ENCODE measurements at places on chromosomes 5 and 9. TPM values are rescaled to one million over a fixed set of nuclear protein-coding genes. Genes with fewer than 3 reads are reported as not detected.

DNA sequence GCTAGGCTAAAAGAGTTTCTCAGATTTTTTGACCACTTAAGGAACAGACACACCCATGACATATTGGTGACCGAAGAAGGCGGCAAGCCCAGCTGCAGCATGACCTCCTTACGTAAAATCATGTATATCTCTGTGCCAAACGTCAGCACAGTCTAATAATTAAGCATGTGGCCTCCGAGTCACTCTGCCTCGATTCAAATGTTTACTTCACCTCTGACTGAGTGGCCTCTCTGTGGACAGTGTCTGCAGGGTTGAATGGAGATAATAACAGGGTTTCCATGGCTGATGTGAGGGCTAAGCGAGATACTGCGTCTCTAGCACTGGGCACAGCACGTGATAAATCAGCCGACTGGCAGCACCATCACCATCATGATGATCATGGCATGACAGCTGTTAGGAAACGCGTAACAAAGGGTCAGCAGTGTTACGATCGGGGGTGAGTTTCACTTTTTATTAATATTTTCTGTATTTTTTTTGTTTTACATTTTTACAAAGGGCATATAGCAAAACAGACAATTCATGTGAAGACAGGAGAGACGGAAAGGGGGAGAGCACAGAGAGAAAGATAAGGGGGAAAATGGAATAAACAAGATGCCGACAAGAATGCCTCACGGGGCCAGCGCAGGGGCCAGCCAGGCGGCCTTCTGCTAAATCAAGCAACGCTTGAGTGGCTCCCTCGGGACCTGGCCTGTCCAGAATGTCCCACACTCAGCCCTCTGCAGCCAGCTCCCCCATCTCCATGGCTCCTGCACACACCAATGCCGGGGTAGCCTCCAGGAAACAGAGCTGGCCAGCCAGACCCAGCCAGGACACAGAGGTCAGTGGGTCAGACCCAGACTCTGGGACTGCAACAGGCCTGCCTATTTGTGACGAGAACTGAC lies 60.3 kb downstream of the ADAMTS2 start:
- DNase-seq = no peak

The FRMPD1 gene
- 0.36 TPM for total RNA-seq

GRCh38 chr5:140678993-140679392 lies 5.6 kb upstream of the DND1 start:
- no peak for DNase-seq

The SPTAN1 gene
- 270 TPM for total RNA-seq

DNA sequence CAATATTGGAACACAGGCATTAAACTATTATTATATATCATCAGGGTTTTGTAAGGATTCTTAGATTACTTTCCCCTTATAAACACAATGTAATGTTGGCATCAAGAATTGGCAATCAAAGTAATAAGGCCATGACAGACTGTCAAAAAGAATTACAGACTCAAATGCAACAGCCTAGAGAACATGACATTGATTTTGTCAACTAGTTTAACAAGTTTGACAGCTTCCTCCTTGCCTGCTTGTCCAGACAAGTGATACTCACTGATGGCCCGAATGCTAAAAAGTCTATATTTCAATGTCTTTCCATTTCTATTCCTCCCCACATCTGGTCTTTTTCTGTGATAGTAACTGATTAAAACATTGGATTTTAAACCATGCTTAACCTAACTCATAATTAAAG lies 6.4 kb upstream of the ANKRD31 start:
- no peak for DNase-seq

DNA sequence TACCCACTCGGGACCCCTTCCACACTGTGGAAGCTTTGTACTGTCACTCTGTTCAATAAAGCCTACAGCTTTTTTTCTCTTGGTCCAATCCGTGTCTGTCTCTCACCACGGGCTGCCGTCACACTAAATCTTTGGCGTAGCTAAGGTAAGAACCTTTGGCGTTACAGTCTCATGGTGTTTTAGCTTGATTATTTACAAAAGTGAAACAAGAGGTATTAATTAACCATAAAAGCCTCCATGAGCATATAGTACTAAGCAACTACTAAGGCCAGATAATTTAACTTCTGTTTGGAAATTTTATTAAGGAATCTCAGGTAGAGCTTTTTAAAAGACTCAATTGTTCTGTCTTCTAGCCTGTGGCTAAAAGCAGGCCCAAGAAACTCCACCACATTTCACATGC lies 370.7 kb upstream of the TRPC7 start:
- no peak for DNase-seq

- DNase-seq = no peak
Measured at GRCh38 chr9:114592356-114592755, 4.8 kb downstream of the ATP6V1G1 start.

- no peak for DNase-seq
Measured at GRCh38 chr5:173829826-173830225, 58.3 kb upstream of the CPEB4 start.

DNA sequence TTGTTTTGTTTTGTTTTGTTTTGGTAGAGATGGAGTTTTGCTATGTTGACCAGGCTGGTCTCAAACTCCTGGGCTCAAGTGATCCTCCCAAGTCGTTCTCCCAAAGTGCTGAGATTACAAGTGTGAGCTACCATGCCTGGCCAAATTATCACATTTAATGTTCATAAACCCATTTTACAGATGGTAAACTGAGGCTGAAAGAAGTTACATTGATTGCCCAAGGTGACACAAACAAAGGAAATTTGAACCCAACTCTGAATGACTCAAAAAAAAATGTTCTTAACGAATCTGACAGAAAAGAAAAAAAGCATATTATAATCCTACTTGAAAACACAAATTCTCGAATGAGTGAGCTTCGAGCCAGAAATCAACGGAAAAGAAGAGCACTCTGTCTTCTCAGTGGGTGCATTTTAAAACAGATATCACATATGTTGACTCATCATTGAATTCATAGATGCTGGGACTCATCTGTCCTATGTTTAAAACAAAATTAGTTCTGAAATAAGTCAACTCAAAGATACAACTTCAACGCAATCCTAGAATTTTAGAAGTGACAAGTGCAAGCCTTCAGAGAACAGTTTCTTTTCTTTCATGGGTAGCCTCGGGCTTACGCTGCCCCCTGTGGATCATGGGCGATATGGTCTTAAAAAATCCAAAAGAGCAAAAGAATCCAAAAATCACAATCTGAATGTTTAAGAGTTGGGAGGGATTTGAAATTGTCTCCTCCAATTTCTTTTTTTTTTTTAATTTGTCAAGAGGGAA lies 28.4 kb downstream of the TIMD4 start:
- no peak for DNase-seq

DNA sequence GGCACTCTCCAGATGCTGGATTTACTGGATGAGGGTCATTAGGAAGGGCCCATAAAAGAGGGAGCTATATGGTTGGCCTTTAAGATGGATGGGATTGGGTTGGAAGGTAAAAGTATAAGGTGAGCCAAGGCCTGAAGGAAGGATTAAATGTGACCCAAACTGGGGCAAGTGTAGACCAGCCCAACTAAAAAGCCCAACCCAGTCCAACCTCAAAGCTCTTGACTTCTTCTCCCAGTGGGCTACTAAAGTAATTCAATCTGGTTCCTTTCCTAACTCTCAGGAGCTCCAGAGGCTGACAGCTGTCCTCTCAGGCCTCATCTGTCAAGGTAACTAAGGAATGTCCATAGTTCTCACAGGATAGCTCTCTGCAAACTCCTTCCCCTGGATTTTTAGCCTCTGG lies 122.2 kb upstream of the EFNA5 start:
- no peak for DNase-seq

DNA sequence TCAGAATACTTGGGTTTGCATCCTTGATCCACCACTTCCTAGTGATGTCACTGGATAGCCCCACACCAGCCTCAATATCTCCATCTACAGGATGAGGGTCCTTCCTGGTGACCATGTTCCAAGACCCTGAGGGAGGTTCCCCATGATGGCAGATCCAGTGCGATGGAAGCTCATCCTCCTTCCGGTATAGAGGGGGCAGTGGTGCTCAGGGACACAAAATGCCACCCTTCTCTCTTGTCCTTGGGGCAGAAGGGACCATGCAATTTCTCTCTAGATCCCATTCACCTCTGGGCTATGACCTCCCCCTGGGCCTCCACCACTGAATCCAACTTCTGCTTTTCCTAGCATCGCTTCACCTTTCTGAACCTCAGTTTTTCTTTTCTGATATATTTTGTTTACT lies 5.4 kb upstream of the SLC25A51 start:
- no peak for DNase-seq

GRCh38 chr5:69188811-69189161 lies 597 bp upstream of the CENPH start:
- DNase-seq = no peak

DNA sequence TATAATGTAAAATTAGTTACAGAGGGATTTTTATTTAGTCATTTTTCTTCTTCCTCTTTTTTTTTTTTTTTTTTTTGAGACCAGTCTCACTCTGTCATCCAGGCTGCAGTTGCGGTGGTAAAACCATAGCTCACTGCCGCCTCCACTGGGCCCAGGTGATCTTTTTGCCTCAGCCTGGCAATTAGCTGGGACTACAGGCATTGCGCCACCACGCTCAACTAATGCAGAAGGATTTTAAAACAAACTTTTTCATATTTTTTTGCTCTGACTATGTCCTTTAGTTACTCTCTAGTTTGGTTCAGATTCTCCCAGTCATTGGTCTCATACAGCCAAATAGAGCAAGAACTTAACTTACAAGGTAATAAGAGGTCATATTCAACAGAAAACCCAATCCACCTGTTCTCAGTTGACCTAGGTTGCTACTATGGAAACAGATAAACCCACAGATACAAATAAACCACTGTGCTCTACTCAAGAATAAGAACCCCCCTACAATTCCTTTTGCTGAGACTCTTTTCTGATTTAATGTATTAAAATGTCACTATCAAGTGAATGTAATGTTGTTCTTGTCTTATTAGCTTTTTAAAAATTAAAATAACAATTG lies 50.1 kb upstream of the TTC39B start:
- no peak for DNase-seq

DNA sequence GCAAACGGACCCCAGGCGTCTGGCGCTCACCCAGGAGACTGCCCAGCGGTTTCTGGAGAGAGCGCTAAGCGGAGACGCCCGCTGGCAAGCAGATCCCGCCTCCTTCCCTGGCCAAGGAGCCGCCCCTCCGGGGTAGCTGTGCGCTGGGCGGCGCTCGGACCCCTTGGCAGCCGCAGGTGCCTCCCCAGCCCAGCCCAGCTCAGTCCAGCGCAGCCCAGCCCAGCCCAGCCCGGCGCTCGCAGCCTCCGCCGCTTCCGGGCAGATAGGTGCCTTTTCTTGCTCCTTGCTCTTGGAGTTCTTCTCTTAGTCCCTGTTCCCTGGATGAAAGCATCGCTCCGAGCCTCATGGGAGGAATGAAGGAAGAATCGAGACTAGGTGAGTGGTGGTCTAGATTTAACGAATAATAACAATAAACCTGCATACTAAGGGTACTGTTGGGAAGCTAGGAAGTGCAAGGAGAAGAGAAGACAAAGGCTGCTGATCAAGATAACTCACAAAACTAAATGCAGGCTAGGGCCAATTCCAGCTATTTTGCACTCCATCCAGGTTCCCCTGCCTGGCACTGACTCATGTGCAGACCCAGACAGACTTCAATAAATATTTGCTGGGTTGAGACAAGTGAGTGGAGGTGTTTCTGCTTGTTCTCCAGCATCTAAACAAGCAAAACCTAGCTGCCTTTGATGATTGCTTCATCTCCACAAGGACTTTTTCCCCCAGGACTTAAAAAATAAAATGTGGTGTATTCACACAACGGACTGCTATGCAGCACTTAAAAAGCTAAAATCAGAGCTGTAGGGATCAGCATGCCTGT lies at the start of gene STK32A:
TSS of gene STK32A (plus strand) at position 202 of the 811 bp plus-strand sequence. CDS start 4,609 bp downstream, outside the sequence.
- DNase-seq = peak; percentile 73

The RAB14 gene
- total RNA-seq = 59.4 TPM

The SGCD gene
- total RNA-seq = 4.0 TPM

DNA sequence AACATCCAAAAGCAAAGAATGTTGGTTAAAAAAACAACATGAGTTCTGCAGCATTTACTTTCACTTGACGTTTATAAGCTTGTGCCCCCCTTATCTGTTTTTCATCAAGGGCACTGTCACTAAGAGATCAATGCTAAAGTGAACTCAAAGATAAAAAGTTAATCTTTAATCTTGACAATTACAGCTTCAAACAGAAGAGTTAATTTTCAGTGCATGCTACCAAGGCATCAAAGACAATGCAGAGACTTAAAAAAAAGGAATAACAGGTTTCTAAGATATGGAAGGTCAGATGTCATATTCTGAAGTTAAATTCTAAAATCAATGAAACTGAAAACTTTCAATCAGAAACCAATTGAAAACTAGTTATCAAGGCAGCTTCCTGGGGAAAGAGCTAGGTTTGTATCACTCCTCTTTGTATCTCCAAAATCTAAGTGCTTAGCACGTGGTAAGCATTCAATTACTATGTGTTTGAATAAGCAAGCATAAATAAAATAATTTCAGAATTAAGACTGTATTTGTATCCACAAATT lies 37.6 kb downstream of the TMEM245 start:
- DNase-seq = no peak

DNA sequence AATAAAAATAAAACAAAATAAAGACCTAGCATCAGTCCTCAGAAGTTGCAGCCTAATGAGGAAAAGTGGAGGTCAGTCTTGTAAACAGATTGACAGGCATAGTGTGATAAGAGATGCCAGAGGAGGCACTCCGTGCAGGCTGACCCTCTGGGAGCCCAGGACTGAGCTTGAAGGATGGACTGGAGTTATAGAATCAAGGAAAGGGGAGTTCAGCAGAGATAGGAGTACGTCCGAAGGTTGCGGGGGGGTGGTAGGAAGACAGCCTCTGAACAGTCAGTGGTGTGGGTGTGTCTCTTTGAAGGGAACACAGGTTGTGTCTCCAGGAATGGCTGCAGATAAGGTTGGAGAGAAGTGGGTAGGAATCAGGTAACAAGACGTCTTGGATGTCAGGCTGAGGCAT lies 126.1 kb upstream of the CPEB4 start:
- DNase-seq = no peak

The ADAMTSL2 gene
- total RNA-seq = 0.57 TPM

- no peak for DNase-seq
Measured at GRCh38 chr5:178149199-178149932, 4.3 kb downstream of the NHP2 start.

DNA sequence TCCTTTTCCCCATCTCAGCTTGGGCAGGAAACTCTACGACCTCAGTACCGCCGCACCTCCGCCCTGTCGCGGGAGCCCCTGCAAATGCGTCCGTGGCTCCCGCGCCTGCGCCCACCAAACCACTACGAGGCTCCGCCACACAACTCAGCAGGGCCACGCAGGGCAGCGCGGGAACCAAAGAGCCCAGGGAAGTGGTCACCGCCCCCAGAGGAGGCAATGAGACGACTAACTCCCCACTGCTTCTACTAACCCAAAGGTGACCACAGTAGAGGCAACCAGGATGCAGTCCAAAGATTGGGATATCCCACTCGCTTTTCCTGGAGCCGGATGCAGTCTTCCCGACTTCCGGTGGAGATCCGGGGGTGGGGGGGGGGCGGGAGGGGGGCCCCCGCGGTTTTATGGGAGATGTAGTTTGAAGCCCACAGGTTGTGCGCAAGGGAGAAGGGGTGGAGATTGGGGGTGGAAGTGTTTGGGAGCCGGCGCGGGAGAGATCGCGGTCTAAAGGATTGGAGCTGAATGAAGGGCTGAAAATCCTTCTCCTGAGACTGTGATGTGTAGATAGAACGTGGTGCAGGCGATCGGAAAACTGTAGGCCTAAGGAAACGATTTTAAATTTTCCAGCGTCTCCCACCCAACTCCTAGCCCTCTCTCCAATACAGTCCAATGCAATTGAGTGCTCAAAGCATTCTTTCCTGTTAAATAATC lies at the start of gene NUDT12:
TSS of gene NUDT12 (minus strand) at position 337 of the 705 bp plus-strand sequence. CDS start 2,541 bp downstream, outside the sequence.
- DNase-seq = peak; percentile 76

GRCh38 chr5:125258615-125259014 lies 512.2 kb upstream of the ZNF608 start:
- DNase-seq = no peak

- no peak for DNase-seq
Measured at GRCh38 chr9:128558431-128559310, 6.3 kb downstream of the SPTAN1 start.

All from type B pancreatic cell (in vitro differentiated cells).